Stimulated activated CD4-positive, alpha-beta T cell treated with anti-CD3 and anti-CD28 coated beads, TNF-alpha, amount 100 ng/mL, for 48 hours (primary cell): ENCODE measurements at places on chromosomes 2 and 18.

DNA sequence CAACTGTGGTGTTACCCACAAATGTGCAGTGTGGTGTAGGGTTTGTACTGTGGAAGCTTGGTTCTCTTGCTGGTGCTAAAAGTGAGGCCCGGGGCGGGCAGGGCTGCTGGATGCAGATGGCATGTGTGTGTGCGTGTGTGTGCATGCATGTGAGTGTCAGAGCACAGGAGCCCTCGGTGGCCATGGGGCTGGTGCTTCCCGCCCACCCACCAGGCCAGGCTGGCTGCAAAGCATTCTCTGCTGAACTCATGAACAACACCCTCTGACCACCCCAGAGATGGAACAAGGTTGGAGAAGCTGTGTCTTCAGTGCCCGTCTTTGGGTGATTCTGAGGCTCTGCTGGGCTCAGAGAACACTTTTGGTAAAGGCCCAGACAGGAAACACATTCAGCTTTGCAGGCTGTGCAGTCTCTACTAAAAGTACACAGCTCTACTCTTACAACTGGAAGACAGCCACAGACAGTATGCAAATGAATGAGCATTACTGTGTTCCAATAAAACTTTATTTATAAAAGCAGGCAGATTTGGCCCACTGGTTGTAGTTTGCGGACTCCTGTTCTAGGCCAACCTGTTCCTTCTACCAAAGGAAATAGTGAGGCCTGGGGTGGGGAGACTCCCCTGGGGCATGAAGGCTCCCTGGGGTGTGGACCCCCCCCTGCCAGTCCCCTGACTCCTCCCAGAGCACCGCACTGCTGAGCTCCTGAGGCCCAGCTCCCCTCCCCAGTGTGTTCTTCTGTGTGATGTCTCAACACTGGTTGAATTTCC is 225.3 kb upstream of the HDAC4 start:
- no peak for DNase-seq

GRCh38 chr2:16148632-16149348 is 208.4 kb downstream of the MYCN start:
- DNase-seq = no peak

DNA sequence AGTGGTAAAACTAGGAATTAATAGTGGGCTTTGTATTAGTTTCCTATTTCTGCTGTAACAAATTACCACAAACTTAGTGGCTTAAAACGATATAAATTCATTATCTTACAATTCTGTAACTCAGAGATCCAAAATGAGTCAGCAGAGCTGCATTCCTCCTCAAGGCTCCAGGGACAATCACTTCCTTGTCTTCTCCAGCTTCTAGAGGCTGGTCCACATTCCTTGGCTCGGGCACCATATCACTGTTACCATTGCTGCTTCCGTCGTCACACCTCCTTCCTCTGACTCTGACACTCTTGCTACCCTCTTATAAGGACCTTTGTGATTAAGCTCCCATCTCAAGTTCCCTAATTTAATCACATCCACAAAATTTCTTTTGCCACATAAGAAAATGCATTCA is 567.8 kb upstream of the KLHL29 start:
- DNase-seq = no peak

GRCh38 chr2:30450025-30450424 is 3.0 kb downstream of the LCLAT1 start:
- DNase-seq = no peak

DNA sequence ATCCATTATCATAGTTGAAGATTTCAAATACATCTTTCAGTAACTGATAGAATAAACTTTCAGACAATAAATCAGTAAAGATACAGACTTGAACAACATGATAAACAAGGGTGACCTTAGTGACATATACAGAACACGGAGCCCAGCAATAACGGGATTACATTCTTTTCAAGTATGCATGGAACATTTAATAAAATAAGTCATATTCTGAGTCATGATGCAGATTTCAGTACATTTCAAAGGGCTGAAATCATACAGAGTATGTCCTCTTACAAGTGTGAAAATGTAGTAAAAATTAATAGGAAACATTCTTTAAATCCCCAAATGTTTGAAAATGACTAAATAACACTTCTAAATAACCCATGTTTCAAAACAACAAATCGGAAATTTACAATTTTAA is 17.2 kb upstream of the KLHL29 start:
- DNase-seq = no peak

GRCh38 chr18:10482363-10482984 is 28.0 kb downstream of the APCDD1 start:
- no peak for DNase-seq

GRCh38 chr2:239303711-239304532 is 96.9 kb downstream of the HDAC4 start:
- DNase-seq = no peak

- no peak for DNase-seq
Measured at GRCh38 chr2:120580709-120581108, 155.0 kb upstream of the GLI2 start.

DNA sequence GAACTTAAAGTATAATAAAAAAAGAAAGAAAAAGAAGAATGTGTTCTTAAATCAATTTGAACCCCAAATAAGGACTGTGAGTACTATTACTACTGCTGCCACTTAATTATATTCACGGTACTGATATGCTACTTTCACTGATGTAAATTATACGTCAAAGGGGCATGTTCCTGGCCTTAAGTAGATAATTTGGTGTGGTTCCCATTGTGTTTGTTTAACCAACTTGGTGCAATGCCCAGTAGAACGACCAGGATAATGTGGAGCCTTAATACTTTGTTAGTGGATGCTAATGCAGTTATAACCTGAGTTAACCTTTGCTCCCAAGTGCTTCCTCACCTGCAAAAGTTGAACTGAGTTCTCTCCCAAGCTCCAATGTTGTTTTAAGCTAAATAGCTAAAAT is 142.0 kb downstream of the NR4A2 start:
- no peak for DNase-seq

GRCh38 chr18:21741562-21742314 is 1.1 kb downstream of the MIB1 start:
- no peak for DNase-seq

DNA sequence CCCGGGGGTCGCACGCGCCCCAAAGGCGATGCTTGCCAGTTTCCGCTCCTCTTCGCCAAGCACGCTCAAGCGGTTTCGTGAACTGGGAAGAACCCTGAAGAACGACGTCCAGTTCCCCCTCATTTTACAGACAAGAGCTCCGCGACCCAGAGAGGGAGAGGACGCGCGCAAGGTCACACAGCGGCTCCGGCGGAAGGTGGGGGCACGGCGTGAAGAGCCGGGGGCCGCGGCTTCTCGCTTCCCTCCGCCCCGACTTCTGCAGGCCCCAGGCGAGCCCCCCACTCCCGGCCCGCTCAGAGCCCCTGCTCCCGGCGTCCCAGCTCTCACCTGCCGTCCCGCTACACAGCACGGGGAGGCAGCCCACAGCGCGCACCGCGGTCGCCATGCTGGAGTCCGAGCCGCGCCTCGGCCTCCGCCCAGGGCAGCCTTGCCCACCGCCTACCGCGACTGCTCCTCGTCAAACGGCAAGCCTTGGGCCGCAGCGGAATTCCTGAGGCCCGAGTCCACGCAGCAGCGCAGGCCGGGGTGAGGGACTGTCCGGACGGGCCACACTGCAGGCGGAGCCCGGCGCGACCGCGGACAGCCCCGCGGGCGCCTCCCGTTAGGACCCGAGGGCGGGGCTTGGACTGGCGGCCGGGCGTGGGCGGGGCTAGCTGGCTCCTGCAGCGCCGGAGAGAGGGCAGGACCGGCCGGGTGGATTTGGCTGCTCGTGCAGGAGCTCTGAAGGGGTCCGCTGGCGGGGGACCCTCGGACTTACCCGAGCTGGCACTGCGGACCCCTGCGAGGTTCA is at the start of gene MRPS5:
Gene MRPS5 (minus strand): TSS at position 402 of the 790 bp plus-strand sequence. CDS start 17 bp downstream, at position 385.
- DNase-seq = peak; percentile 75

DNA sequence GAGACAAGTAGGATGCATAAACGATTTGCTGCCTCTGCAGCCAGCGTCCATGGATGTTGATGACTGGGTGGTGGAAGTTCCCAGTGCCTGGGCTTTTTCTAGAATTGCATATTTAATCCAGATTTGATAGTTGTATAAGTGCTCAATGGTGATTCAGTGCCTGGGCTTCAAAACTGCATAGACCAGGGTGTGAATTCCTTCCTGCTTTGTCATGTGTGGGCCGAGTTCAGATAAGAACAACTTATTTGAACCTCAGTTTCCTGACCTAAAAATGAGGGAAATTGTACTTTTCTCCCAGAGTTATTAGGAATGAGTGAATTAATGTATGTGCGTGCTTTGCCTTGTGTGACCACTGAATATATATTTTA is 154.6 kb downstream of the WDSUB1 start:
- no peak for DNase-seq

DNA sequence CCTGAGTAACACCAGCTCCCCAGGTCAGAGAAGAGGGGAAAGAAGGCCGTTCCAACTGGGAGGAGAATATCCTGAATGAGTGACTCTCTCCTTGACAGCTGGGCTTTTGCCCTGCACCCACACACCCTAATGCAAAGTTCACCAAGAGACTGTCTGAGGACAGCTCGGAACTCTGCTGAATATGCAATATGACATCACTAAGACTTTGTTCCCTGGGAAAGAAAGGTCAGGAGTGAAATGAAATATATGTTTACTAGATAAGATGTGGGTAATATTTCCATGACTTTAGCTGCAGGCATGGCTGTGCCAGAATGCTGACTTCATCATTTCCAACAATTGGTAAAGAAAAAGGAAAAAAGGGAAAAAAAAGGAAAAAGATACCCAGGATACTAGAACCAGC is 488.2 kb upstream of the RAB6C start:
- DNase-seq = no peak

DNA sequence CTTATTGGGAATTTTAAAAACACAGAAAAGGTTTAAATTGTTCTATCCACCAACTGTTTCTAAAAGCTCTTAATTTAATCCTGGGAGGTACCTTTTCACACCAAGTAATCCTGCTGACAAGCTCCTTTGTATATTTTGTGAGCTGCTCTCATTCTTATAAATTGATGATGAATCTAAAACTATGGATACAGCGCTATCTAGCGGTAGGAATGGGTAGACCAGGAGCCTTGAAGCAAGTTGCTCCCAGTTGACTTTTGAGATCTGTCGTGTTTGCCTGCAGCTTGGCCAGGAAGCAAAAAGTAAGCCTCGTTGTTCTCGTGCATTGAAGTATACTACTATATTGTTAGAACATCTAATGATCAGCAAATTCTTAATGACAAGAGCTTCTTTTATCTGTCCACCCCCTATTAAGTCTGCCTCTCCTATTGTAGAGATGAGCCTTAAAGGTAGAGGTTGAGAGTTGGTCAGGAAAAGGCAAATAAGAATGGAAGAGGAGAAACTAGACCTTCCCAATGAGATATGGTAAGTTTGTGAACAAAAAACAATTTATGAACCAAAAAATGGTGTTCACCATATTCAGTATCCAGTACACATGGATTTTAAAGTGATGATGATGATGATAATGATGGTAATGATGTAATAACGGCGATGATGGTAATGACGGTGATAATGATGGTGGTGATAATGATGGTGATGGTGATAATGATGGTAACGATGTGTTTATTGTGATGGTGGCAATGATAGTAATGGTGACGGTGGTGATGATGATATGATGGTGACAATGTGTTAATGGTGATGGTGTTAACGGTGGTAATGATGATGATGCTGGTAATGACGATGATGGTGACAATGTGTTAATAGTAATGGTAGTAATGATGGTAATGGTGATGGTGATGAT is 212.1 kb upstream of the NCKAP5 start:
- peak; percentile 2 for DNase-seq

GRCh38 chr2:114518738-114519137 is 76.3 kb downstream of the DPP10 start:
- DNase-seq = no peak

DNA sequence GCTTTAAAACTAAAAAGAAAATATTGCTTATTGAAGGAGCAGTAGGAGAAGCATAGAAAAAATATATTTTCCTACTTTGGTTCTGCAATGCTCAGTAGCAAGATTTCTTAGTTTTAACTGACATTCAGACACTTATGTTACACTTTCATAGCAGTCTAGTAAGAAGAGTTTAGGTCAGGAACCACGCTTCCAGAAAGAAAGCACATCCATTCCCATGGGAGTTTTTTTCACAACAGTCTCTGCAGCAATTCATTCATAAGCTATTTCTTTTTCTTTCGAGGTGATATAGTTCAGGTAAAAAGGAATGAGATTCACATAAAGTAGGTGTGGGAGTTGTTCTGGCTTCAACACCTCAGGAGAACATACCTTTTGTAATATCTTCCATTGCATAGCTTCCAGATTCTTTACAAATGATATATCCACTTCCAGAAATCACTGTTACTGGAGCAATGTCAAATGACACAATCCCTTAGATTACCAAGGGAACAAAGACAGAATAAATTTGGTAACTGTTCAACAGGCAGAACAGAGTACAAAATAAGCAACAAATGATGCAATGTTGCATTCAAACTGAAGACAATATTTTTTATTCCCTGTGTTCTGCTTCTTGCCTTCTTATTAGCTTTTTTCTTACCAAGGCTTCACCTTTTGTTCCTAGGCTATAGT is 95.2 kb upstream of the GULP1 start:
- DNase-seq = no peak

DNA sequence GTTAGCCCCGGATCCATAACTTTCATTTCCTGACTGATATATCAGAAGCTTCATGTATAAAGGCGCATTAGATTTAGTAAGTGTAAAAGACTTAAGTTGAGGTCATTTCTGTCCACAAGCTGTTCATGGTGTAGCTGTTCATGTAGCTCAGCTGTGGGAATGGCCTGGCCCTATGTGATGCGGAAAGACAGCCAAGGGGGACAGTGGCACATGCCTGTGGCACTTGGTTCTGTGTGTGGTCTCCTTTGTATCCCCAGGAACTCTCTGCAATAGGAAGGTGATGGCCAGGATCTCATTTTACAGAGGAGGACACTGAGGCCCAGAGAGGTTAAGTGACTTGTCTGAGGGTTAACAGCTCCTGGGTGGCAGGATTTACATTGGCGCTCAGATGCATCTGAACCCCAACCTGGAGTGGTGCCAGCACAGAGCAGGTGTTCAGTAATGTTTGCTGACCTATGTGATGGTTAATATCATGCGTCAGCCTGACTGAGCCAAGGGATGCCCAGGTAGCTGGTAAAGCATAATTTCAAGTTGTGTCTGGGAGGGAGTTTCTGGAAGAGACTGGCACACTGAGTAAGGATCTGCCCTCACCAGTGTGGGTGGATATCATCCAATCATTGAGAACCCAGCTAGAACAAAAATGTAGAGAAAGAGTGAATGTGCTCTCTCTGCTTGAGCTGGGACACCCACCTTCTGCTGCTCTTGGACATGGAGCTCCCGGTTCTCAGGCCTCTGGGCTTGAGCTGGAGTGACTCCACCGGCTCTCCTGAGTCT is 25.4 kb downstream of the HPCAL1 start:
- no peak for DNase-seq

DNA sequence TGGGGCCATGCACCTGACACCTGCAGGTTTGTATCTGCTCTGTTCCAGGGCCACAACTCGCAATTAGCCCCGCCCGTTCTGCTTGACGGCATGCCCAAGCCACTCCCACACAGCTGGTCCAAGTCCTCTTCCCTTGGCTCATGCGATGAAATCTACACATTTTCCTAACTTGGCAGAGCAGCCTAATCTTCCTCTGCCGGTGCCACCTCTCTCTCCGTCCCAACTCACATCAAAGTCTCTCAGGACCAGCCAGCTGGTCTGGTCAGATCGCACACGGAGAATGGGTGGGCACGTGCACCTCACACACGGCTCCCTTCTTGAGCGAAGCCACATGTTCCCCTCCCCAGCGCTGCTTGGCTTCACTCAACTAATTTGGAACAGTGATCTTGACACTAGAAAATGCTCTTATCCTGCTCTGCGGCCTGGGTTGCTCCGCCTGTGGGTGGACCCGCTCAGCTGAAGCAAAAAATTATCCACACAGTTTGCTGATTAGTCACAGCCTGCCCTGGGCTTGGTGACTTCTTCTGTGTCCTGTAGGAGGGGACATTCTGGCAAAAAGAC is 176.7 kb downstream of the NRP2 start:
- no peak for DNase-seq
